ENCODE measurements at places on chromosomes 7 and 10.

DNA sequence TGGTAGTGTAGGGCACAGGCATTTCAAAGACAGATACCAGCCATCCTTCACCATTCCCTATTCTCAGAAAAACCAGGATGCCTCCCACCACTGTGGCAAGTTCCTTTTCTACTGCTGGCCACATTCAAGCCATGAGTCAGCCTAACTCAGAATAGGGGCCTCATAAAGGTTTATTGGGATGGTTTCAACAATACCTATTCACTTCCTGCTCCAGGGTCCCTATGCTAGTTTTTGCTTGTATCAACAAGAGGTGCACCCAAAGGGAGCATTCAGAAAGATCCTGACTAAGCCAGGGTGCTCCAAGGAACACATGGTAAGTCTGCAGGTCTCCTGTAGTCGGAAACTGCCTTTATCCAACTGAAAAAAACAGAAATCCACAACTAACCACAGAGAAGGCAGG is 76.9 kb upstream of the EGR2 start:
- DNase-seq = peak; percentile 75

GRCh38 chr10:18478354-18478753 is 173.0 kb downstream of the NSUN6 start:
- no peak for DNase-seq

DNA sequence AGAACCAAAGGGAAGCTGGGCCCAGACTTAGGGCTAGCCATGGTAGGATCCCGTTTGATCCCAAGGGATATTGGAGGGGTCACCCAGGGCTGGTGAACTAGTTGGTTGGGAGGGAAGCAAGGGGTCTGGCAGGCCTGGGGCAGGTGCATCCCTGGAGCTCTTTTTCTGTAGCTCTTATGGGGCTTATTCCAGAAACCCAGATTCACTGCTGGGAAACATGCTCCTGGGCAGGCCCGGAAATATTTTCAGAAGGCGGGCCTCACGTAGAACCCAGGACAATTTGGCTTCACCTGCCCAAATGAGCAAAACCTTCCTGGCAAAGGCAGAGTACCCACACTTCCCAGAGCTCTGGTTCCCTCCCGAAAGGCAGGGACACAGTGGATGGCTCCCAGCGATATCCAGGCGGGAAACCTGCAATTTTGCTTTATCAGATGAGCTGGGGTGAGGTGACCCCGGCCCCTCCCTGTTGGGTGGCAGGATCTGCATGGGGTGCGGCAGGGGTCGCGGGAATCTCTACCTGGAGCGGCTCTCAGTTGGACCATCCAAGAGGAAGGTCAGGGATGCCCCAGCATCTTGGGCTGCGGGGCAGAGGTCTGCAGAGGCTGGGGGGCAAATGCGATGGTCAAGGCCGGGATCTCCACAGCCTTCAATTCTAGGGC is 533.9 kb downstream of the TCERG1L start:
- DNase-seq = no peak

DNA sequence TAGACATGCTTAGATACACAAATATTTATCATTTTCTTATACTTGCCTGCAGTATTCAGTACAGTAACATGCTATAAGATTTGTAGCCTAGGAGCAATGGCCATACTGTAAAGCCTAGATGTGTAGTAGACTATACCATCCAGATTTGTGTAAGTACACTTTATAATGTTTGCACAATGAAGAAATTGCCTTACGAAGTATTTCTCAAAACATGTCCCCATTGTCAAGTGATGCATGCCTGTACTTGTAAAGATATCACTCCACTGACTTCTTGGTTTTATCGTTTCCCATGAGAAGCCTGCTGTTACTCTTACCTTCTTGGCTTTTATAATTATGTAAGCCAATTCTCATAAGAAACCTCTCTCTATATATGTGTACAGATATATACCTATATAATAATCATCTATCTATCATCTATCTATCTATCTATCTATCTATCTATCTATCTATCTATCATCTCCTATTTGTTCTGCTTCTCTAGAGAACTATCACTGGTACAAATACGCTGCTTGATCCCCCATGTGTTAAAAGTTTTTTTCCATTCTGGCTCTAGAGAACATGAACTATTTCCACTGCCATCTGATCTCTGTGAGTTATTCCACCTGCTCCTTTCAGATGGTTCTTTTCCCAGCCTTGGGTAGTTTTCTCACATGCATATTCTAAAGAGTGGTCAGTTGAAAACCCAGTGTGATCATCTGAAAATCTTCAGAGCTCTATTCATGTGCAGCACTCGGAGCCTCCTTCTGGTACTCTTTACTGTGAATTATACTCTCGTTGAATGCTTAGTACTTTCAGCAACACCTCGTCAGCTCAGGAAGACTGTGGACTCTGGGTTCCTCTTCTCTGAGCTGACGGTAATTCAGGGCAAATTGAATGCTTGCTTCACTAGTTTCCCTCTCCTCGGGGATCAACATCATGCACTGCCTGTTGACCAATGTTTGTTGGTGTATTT is 14.5 kb upstream of the VCL start:
- peak; percentile 54 for DNase-seq

DNA sequence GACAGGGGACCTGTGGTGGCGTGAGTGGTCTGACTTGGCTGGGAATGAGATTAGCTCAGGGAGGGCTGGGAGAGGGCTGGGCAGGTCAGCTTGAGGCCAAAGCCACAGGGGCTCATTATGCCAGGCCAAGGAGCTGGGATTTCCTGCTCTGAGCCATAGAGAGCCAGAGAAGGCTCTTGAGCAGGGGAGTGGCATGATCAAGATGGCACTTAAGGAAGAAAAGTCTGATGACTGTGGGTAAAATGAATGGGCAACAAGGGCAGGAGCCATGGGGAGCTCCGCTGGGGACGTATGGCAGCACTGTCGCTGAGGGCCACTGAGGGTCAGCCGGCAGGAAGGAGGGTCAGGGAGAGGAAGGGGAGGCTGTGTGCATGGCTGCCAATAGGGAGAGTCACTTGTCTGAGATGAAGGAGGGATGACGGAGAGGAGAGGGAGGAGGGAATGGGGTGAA is 5.8 kb downstream of the ANTXRL start:
- DNase-seq = no peak

Data from NB4 (cell line).